Activated CD4-positive, CD25-positive, alpha-beta regulatory T cell treated with anti-CD3 and anti-CD28 coated beads, Interleukin-2, amount 50 U/mL, for 16 hours (primary cell): ENCODE measurements at places on chromosomes 5 and 9.

- DNase-seq, result no peak
These were observed 25.9 kb downstream of the CDC42SE2 start for GRCh38 chr5:131289738-131290137.

GRCh38 chr9:28197653-28198052 is 624.4 kb upstream of the C9orf72 start:
- DNase-seq, result no peak

DNA sequence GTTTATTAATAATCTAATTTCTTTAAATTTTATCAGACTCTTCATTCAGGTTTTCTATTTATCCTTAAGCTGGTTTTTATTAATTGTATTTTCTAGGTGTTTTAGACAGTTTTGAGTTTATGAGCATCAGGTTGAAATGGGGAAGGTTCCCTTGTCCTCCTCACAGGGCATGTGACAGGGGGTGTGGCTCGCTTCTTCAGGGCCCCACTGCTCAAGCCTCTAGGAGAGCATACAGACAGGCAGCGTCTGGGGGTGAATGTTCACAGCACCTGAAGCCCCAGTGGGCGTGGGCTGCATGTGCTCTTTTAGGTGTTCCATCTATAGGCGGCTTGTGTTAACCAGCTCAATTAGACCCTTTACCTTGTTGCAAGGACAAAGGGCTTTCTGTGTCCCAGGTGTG is 78.2 kb upstream of the RUFY1 start:
- DNase-seq, result no peak

DNA sequence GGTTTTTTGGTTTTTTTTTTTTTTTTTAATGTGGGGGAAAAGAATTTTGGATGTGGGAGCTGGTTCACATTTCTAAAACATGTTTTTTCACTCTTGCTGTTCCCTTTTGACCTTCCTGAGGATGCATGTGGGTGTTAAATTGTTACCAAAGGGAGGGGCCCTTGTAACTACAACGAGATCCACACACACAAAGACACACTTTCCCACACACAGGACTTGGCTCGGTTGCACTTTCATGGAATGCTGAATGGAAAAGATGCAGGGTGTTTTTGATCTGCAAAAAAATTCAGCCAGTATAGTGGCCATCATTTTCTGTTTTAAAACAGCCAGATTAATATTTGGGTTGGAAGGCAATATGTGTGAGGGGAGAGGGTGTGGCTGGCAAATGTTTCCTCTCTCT is 576.9 kb downstream of the EBF1 start:
- no peak for DNase-seq

DNA sequence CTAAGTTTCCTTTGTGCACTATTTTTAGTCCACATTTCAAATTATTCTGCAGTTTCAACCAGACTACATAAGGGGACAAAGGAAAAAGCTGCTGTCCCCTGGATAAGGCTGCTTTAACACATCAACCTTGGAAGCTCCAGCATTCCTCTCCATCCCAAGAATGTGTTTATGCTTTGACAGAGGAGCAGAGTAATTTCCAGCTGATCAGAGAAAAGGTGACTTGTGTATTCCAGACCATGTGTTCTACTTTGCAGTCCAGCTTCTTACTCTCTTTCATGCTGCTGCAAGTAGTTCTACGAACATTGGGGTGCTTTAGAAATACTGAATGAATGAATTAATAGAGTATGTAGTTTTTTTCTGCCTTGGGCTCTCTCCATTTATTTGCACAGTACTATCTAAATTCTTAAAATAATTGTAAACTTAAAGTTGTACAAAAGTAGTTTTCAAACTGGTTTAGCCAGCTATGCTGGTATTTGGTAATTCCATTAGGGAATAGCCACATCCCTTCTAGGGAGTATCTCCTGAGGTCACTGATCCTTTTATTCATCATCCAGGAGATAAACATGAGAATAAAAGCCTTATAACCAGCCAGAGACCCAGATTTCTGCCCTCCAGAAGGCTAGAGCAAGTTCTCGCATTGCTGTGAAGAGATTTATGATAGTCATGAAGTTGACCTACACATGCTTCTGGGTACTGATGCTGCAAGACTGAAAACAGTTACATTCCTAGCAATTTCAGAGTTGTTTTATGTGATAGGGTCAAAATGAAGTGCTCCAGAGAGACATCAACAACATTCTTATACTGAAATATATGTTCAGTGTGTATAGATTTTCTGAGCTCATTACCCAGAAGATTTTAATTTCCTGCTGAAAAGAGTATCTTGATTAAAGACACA is 215.2 kb downstream of the COMMD10 start:
- no peak for DNase-seq

DNA sequence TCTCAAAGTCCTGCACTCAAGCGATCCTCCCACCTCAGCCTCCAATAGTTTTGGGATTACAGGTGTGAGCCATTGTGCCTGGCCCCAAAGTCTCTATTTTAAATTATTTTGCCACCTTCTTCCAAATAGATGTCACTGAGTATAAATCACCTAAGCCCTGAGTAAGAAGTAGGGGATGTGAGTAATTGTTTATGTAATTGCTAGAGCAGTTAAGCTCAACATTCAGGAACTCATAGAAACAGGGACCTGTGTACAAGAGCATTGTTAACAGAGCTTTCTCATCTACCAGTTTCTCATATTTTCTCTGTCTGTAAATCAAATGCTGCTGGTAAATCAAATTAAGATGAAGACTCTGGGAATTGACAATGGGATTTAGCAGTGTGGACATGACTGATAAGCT is 26.3 kb downstream of the CDK7 start:
- no peak for DNase-seq

GRCh38 chr5:94613583-94613982 is 4.8 kb downstream of the KIAA0825 start:
- DNase-seq, result no peak
